Left hindlimb (tissue), 1 donor: ENCODE measurements at places on chromosomes 16 and 17.

DNA sequence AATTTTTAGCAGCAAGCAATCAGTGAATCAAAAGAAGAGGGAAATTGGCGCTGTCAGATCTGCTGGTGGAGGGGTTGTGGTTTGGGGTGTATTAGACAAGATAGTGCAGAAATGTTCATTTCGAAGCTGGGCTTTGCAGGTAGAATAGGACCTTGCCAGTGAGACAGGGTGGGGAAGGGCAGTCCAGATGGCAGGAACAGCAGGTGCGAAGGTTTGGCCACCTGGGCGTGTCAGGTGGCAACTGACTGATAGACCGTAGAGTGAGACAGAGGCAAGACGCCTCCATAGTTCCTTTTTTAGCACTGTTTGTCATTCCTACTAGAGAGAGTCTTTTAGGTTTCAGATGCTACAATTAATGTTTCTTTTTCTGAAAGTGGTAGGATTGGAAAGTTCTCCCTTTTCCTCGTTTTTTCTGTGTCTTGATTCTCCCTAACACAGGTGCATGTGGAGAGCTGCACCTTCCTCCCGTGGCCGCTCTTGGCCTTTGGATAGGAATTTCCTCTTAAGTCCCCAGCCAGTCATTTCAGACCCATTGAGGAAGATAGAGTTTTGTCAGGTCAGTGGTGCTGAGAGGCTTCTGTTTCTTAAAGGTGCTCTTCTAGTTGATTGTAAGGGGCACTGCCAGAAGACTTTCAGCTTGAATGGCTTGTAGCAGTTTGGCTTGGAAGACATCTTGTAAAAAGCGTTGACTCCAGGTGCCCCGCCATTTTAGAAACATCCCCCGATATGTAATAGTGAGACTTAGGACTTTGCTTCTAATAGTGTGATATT lies 315.6 kb downstream of the SNX29 start:
- DNase-seq: no peak

DNA sequence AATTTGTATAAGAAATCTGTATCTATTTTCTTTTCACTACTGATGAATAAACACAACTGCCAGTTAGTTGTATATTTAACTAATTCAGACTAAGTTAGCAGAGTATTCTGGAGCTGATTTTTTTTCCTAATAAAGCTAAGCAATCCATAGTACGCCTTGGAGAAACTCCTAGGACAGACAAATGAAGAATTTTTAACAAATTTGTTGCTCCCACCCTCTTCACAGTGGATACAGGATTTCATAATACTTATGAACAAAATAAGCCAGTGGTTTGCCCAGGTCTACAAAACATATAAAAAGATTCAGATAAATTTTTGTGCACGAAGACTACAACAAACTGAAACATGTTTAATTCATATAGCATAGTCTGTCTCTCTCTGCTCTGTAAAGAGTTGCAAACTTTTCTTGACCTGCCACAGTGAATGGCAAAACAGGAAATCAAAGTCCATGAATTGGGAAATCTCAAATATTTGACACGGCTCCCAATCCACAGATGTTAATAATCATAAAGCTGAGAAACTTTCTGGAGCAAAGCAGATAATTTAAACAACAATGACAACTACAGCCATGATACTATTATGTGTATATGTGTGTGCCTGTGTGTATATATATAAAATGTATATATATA lies 594 bp upstream of the ABCA6 start:
- DNase-seq: no peak

GRCh38 chr16:89273741-89274472 lies 56.4 kb downstream of the ZNF778 start:
- DNase-seq: no peak

GRCh38 chr16:69563605-69564580 lies 1.9 kb upstream of the NFAT5 start:
- no peak for DNase-seq

DNA sequence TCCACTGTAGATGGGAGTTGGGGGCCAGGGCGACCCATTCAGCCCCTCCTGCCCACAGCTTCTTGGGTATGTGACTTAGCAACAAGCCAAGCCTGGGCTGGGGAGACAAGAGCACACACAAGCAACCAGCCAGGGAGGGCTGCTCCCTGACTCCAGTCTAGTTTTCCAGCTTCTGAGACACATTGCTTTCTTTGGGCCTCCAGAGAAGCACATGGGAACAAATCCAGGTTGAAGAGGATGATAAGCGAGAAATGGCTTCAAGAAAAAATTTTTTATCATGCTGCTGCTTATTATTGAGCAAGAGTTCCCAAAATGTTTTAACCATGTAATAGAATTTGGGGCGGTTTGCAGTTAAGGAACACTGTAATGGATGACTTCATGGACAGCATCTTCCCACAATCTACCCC lies 173.7 kb downstream of the SOX9 start:
- no peak for DNase-seq

GRCh38 chr17:82876149-82876548 lies 36.3 kb upstream of the ZNF750 start:
- no peak for DNase-seq

- DNase-seq: no peak
Observed at GRCh38 chr17:17253406-17253805, 16.4 kb upstream of the FLCN start.

GRCh38 chr17:14582996-14583395 lies 282.1 kb downstream of the HS3ST3B1 start:
- no peak for DNase-seq

DNA sequence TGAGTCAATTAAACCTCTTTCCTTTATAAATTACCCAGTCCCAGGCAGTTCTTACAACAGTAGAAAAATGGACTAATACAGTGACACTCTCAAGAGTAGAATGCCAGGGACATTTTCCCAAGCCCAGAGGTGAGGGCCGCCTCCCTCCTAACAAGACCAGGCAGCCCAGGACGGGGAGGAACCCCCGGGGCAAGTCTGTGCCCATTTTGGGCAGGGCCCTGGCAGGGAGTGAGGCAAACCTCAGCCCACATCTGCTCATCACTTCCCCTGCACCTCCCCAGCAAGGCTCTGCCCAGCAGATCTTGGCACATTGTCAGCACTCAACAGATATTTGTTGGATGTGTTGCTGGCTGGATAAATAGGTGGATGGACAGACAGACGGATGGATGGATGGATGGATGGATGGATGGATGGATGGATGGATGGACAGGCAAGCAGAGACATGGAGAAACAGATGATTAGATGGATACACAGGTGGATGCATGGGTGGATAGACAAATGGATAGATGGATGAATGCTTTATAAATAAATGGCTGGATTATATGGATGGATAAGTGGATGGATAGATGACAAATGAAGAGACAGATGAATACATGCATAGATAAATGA lies 271.3 kb downstream of the PARN start:
- no peak for DNase-seq

- DNase-seq: no peak
Observed at GRCh38 chr16:89156740-89157645, 14.6 kb upstream of the CDH15 start.

GRCh38 chr17:66387392-66387981 lies 85.1 kb downstream of the PRKCA start:
- DNase-seq: no peak

DNA sequence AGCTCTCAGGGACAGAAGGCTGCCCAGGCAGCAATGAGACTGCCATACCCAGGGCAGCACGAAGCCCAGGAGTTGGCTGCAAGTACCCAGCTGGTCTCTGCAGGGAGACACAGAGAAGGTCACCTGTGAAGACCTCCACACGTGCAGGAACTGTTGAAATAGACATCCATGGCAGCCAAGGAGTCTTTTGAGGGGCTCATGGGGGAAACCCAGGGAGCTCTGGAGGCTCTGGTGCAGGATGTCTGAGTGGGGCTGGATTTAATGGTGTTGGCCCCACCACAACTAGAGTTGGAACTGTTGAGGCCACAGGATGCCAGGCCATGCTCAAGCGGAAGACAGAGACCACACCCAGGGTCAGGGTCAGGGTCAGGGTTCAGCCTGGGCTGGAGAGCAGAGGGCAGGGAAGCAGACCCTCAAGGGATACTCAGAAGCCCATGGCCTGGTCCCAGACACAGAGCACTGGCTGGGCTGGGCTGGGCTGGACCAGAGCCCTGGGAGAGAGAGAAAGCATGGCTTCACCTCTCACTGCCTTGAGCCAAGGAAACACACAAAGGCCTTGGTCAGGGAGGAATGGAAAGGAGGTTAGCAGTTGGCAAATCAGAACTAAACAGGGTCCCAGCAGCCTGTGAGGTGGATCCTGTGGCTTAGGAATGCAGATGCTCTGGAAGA lies 21.4 kb downstream of the PITPNM3 start:
- DNase-seq: no peak

DNA sequence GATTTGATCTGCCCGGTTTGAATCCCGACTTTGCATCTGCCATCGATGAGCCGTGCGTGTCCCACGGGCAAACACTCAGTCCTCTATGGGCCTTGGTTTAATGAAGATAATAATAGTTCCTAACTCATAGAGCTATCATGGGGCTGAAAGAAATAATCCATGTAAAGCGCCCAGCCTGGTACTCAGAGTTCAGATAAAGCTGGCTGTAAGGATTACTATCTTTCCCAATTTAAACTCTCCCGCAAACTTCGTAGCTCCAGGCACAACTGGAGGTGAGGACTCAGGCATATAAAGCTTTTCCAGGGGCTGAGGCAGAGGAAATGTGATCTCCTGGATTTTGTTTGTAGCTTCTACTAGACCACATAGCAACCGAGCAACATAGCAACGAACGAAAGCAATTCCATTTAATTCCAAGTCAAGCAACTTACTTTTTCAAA lies 16.3 kb downstream of the ALOX15 start:
- no peak for DNase-seq

DNA sequence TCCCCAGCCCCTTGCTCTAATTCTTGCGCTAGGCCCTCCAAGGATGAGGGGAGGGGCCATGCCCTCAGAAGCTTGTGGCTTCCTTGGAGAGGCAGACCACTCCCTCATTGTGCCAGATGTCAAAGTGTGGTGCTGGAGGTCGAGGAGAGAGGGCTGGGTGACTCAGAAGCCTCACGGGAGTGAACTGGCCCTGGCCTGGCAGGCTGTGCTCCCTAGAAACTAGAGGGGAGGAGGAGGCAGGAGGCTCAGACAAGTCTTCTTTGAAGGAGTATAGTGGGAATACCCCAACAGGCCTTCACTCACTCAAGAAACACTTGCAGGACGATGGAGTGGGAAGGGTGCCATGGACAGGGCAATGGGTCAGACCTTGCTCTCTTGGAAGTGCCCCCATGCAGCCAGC lies 18.5 kb downstream of the ANKRD40 start:
- DNase-seq: no peak
